ENCODE measurements at places on chromosomes 2 and 18.

DNA sequence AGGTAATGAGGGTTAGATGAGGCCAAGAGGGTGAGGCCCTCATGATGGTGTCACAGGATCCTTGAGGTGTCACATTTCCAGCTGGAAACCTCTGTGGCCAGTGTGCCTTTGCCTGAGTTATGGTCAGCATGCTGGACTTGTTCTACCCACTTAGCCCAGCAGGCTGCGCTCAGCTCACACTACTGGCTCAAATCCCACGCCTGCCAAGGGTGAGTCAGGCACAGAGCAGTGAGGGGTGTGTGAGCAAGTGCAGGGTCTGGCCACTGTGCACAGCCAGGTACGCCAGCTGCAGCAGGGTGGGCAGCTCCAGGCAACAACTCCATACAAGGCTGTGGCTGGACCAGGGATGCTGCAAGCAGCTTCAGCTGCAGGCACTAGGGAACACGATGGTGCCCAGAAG lies 616.6 kb upstream of the FSHR start:
- peak; percentile 8 for DNase-seq

GRCh38 chr2:199994371-199994770 lies 39.0 kb downstream of the MAIP1 start:
- DNase-seq, result no peak

- no peak for DNase-seq
These were observed 109.8 kb upstream of the ALK start for GRCh38 chr2:30031184-30031583.

DNA sequence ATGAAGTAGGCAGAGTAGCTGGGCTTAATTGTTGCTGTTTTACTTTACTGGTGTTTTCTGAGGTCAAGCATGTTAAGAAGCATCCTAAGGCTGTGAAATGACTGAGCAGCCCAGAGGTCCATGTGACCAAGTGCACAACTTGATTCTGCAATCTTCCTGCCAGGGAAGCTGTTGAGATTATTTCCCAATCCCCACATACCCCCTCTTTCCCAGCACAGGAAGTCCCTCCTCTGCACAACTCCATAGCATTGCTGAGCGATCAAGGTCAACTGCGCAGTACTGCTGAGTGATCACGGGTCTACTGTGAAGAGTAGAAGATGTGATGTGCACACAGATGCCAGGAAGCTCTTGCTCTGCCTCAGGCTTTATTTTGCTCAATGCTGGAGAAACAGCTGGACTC lies 105.8 kb downstream of the GALNT14 start:
- no peak for DNase-seq
